PC-3 (cell line): ENCODE measurements at places on chromosomes 11 and 22. TPM values are rescaled to one million over a fixed set of nuclear protein-coding genes. Genes with fewer than 3 reads are reported as not detected.

The TNNI2 gene
- 0.55 TPM in 1 of 2 replicates, not detected in the other for total RNA-seq

The HSPB2 gene
- not detected in 2 replicates for total RNA-seq

The KLHL35 gene
- total RNA-seq: 6.6 and 8.4 TPM in 2 replicates

The USH1C gene
- total RNA-seq: not detected in 2 replicates

The SLC1A2 gene
- total RNA-seq: 0.18 TPM in 1 of 2 replicates, not detected in the other

The SPINDOC gene
- total RNA-seq: 61.5 and 67.2 TPM in 2 replicates

The OR52H1 gene
- total RNA-seq: not detected in 2 replicates

The UQCR10 gene
- 116 and 196 TPM in 2 replicates for total RNA-seq

The GGA1 gene
- total RNA-seq: 49.1 and 55.7 TPM in 2 replicates

The TREH gene
- not detected in 2 replicates for total RNA-seq
